ENCODE measurements at places on chromosomes 5 and 9.
A peak's percentile ranks its signal among the peaks of the same experiment; 100 is the strongest.

- DNase-seq = no peak
These were observed 12.7 kb downstream of the ANKS6 start for GRCh38 chr9:98783518-98784226.

- DNase-seq = no peak
These were observed 12.7 kb downstream of the IRF1 start for GRCh38 chr5:132477784-132478365.

DNA sequence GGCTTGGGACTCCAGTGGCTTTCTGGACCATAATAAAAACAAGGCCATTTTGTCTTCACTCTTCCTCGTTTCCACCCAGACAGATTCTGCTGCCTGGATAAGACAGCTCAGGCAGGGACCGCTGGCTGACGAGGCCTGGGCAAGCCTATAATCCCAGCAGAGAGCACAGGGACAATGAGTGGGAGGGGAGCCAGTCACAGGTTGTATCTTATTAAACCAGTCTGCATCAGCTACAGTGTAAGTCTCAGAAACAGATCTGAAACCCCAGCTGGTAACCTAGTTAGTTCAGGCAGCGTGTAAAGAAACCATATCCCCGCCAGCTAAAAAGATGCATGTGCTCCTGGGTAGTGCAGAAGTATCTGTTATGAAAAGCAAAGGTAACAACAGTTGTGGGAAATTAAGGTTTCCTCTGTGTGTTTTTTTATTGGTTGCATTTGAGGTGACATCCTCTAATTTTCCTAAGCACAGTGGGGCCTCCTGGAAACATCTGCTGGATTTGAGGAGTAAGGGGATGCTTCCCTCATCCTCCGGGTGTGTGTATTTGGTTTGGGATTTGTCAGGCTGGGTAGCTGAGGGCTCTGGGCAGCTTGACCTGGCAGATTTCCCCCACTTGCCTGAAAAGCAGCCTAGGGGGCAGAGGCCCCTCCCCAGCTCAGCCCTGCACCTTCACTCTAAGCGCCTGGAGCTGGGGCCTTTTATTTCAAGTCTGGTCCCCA lies 15.2 kb upstream of the TAL2 start:
- DNase-seq = no peak

DNA sequence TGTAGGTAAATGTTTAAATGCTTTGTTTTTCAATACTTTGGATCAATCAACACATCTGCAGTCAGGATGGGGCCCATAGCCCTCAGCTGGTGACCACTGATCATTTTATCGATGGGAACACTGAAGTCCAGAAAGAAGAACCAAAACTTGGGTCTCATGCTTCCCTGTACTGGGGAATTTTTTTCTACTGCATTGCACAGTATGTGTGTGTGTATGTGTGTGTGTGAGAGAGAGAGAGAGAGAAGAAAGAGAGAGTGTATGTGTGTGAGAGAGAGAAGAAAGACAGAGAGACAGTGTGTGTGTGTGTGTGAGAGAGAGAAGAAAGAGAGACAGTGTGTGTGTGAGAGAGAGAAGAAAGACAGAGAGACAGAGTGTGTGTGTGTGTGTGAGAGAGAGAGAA lies 202.9 kb upstream of the MSX2 start:
- no peak for DNase-seq

GRCh38 chr9:119959846-119960545 lies 590.8 kb upstream of the BRINP1 start:
- peak; percentile 33 for DNase-seq

- no peak for DNase-seq
These were observed 46.7 kb downstream of the VAV2 start for GRCh38 chr9:133945314-133945975.

GRCh38 chr5:40988746-40989510 lies 79.6 kb downstream of the C7 start:
- DNase-seq = no peak

DNA sequence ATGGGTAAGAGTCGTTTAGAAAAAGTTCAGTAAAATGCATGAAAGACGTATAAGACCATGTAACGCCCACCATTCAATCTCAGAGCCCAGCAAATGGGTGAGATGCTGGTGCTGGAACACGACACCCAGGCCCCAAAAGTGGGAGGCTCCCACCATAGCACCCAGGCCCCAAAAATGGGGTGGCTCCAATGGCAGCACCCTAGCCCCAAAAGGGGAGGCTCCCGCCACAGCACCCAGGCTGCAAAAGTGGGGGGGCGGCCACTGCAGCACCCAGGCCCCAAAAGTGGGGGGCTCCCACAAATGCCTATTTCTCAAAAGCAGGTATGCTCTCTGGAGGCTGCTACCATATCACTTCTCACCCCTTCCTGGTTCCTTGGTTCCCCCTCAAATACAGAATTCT lies 12.7 kb downstream of the FSTL4 start:
- no peak for DNase-seq

GRCh38 chr9:81687521-81688261 lies 1.7 kb downstream of the TLE1 start:
- DNase-seq = no peak

- peak; percentile 1 for DNase-seq
These were observed 126.1 kb downstream of the DRD1 start for GRCh38 chr5:175317872-175318271.

- no peak for DNase-seq
These were observed 27.2 kb downstream of the ABL1 start for GRCh38 chr9:130862217-130862616.

Measured in stromal cell of bone marrow (primary cell).